Stimulated activated CD4-positive, alpha-beta T cell treated with anti-CD3 and anti-CD28 coated beads, TNF-alpha, amount 100 ng/mL, for 48 hours (primary cell): ENCODE measurements at places on chromosomes 7 and 10.

DNA sequence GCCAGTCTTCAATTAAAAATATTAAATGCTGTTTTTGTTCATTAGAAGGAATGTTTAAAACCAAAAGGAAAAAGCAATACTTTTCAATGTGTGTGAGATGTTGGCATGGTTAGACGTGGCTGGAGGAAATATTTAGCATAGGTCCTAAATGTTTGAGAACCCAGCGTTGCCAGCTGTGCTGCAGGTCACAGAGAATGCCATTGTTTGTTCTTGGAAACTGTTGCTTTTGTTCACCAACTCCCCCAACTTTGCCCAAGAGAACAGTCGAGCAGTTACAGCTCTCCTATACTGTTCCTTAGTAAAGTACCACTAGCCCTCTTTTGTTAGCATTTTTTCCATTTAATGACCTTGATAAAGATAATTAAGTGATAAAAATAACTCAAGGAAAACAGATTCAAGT is 44.5 kb upstream of the ELMO1 start:
- DNase-seq, result no peak

GRCh38 chr10:22339761-22340328 is 5.5 kb upstream of the SPAG6 start:
- no peak for DNase-seq

GRCh38 chr10:2900530-2900929 is 166.8 kb upstream of the PFKP start:
- DNase-seq, result no peak

DNA sequence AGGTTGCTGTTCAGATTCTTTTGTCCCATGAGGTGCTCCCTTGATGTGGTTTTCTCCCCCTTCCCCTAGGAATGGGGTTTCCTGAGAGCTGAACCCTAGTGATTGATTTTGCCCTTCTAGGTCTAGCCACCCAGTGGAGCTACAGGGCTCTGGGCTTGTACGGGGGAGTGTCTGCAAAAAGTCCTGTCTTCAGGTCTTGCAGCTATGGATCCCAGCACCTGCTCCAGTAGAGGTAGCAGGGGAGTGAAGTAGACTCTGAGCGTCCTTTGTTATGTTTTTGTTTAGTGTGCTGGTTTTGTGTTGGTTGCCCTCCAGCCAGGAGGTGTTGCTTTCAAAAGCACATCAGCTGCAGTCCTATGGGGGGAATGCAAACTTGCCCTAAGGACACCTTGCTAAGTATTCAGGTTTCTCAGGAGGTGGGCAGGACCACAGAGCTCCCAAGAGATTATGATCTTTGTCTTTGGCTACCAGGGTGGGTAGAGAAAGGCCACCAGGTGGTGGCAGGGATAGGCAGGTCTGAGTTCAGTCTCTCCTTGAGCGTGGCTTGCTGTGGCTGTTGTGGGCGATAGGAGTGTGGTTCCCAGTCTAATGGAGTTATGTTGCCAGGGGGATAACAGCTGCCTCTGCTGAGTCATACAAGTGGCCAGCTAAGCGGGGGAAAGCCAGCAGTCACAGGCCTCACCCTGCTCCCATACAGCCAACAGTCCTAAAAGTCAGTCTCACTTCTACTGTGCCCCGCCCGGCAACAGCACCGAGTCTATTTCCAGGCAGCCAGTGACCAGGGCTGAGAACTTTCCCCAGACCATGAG is 92.4 kb upstream of the JCAD start:
- DNase-seq, result no peak

- DNase-seq, result no peak
Observed at GRCh38 chr10:124389613-124390361, 28.9 kb downstream of the OAT start.
